SIG-M5 (cell line): ENCODE measurements at places on chromosomes 16 and 17.

GRCh38 chr17:74779948-74780400, 3.8 kb upstream of the NAT9 start:
- peak; percentile 99 for DNase-seq

DNA sequence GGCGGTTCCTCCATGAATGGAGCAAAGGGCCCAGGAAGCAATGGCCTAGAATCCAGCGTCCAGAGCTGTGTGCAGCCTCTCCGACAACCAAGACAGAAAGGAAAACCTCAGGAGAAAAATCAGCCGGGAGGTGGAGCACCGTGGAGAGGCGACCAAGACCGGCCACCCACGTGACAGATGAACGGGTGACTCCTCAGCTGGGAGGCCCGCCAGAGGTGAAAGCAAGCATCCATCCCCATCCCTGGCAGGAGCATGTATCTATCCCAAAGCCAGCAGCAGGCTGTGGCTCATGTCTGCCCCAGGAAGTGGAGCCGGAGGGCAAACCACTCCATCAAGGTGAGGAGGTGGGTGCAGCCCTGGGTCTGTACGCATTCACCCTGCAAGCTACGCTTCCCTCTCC, 52.1 kb downstream of the FOXL1 start:
- DNase-seq: no peak

GRCh38 chr17:61349350-61349749, 50.3 kb upstream of the TBX2 start:
- DNase-seq: no peak

DNA sequence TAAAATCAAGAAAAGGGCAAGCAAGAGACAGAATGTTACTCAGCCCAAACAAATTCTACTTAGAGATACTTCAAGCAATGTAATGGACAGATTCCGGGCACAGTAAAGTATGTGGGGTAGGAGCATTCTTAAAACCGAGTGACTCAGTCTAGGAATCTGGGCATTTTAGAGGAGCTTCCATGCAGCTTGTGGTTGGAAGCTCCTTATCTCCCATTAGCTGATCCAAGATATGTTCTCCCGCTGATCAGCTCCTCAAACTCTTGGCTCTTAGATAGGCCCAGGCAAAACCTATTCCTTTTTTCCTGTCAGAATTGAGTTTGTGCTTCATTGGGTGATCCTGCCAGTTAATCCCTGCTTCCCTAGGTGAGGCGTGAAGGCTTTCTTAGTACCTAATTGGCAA, 303.3 kb downstream of the CEP112 start:
- no peak for DNase-seq

GRCh38 chr17:47615766-47616424, 33.8 kb upstream of the KPNB1 start:
- peak; percentile 13 for DNase-seq

DNA sequence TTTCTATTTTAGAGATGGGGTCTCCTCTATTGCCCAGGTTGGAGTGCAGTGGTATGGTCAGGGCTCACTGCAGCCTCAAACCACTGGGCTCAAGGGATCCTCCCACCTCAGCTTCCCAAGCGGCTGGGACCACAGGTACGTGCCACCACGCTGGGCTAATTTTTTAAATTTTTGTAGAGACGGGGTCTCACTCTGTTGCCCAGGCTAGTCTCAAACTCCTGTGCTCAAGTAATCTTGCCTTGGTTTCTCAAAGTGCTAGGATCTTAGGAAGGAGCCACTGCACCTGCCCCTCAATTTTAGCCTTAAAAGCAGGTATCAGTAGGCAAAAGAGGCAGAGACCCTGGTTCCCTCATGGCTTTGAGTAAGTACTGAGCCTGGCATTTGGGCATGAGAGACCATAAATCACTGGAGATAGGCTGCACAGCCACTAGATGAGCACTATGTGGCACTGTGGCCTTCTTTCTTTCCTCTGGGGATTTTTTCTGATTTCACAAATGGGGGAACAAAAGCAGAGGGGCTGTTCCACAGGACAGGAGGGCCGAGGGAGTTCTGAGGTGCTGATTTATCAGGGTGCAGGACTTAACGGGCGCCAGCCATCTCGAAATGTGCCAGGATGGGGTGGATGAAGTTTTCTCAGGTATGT, 82.2 kb downstream of the PLXDC1 start:
- DNase-seq: peak; percentile 10
